ENCODE measurements at places on chromosomes 5 and 9.

GRCh38 chr5:103424026-103424425 lies 138.6 kb downstream of the NUDT12 start:
- no peak for DNase-seq

DNA sequence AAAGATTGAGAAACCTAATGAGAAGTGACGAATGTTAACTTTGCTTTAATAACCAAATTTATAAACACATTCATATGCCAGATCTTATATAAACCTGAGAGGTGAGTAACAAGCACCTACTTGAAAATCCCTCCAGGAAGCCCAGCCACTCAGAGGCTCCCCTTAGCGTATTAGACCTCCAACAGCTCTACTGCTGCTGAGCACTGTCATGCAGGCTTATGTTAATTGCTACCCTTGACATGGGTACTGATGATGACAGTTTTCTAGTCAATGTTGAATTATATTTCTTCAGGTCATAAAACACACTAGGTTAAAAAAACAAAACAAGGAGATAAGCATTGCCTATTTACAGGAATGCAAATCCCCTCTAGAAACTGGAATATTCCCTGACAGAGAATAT lies 161.2 kb downstream of the MPDZ start:
- no peak for DNase-seq

GRCh38 chr9:35385042-35385441 lies 104.9 kb upstream of the RUSC2 start:
- DNase-seq: no peak

GRCh38 chr9:136734837-136735496 lies 7.8 kb downstream of the LCN10 start:
- no peak for DNase-seq

- DNase-seq: no peak
Measured at GRCh38 chr9:124980431-124980830, 39.5 kb upstream of the GOLGA1 start.

DNA sequence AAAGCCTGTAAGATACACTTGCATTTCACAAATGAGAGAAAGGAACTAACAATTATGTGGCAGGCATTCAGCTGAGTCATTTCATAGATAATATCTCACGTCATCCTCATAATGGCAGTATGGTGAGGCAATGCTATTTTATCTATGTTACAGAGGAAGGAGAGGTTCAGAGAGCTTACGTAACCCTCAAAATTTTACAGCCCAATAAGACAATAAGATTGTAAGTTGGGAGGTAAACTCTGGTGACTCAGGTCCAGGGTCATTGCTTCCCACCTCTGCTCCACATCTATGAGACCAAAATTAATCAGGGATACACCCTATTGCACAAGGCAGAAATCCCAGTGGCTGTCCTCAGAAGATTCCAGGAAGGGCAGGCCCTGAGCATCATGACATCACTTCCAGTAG lies 309.7 kb downstream of the NSG2 start:
- DNase-seq: no peak

GRCh38 chr9:94084314-94084713 lies at the start of gene PTPDC1:
PTPDC1 (plus strand) TSS chr9:94084464; CDS start chr9:94084531, 67 bp downstream.
- DNase-seq: no peak

GRCh38 chr5:73302797-73303147 lies 129.8 kb downstream of the TMEM174 start:
- no peak for DNase-seq

DNA sequence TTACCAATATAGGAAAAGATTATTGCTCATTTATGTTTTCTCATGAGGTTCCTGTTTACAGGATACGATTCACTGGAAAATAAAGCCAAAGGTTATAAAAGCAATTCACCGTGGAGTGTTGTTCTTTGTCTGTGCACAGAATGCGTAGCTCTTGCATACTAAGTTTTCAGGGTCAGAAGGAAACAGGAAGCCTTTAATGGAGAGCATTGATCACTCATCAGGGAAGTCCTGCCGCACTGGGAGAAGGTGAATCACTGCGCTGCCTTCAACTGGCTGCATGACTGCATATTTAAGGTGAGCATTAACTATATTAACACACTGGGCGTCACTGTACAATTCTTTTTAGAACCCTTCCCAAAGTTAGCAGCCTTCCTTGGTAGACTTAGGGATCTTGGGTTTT lies 74.1 kb upstream of the SYK start:
- DNase-seq: no peak

GRCh38 chr9:123382653-123383511 lies 26.9 kb downstream of the CRB2 start:
- no peak for DNase-seq
